ENCODE measurements at places on chromosomes 3 and 15. TPM values are rescaled to one million over a fixed set of nuclear protein-coding genes. Genes with fewer than 3 reads are reported as not detected.

The SNTN gene
- total RNA-seq, result not detected

The CTXN2 gene
- 0.02 TPM for total RNA-seq

The CPN2 gene
- total RNA-seq, result not detected

The ZNF860 gene
- total RNA-seq, result 1.0 TPM

The CFAP100 gene
- not detected for total RNA-seq

The FETUB gene
- total RNA-seq, result 0.12 TPM
